ENCODE measurements at places on chromosomes 7 and 10. TPM values are rescaled to one million over a fixed set of nuclear protein-coding genes. Genes with fewer than 3 reads are reported as not detected.

GRCh38 chr10:79045566-79046175, 23.1 kb upstream of the ZMIZ1 start:
- DNase-seq: no peak

Gene MSMB
- total RNA-seq: 46.7 TPM

Gene TSPAN33
- total RNA-seq: 11.6 TPM

GRCh38 chr7:73828107-73828803, 2.5 kb upstream of the CLDN4 start:
- no peak for DNase-seq

- DNase-seq: no peak
These were observed 197.6 kb downstream of the WDR37 start for GRCh38 chr10:1253523-1254353.

Gene ACSM6
- 7.7 TPM for total RNA-seq

DNA sequence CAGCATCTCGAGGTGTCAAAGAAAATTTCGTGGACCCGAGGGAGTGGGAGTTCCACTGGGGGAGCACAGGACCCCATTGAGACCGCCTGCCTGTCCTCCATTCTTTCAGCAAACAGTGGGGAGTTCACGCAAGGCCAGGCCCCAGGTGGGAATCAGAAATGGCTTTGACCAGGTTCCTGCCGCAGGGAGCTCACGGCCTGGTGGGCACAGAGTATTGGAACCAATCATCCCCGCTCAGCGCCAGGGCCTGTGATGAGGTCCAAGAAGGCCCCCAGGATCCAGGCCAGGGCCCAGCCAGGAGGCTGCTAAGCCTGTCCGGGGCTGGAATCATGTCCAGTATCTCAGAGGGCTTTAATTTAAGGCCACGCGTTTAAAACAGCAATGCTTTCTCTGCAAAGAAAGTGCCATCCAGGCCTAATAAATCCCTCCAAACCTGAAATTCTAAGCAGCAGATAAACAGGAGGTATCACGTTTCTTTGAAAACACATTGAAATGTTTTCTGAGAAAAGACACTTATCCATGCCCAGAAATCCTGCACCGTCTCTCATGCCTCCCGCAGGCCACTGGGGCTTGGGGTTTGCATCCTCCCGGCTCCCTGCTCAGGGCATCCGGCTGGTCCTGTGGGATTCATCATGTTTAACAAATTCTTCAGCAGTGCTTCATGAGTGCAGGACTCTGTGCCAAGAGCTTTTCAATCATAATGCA, 125.7 kb downstream of the OAT start:
- DNase-seq: peak; percentile 78

Gene CPN1
- not detected for total RNA-seq

- DNase-seq: no peak
These were observed 18.9 kb downstream of the SGMS1 start for GRCh38 chr10:50604809-50605208.

Gene FGFR2
- total RNA-seq: 179 TPM

DNA sequence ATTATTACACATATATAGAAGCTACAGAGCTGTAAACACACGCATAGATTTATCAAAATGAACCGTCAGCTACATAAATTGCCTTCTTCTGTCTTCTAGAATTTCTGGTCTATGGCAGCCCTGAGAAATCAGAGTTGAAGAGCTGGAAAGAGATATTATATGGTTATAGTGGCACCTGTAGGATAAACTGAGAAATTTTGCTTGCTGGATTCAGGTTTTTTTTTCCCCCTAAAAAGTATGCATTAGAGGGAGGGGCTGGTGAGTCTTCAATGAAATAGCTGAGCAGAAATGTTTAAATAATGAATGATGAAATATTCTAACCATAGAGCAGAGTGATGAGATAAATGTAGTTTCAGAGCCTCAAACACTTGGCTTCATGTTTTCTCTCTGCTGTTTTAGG, 78.0 kb upstream of the DYNC1I1 start:
- DNase-seq: no peak

Measured in lower leg skin (tissue), 4 donors.